Bone marrow (tissue), 2 donors: ENCODE measurements at places on chromosomes 6 and 20.

GRCh38 chr6:5481750-5482149 is 220.4 kb downstream of the FARS2 start:
- DNase-seq, result no peak

GRCh38 chr6:10610289-10610688 is 84.1 kb downstream of the C6orf52 start:
- DNase-seq, result no peak

DNA sequence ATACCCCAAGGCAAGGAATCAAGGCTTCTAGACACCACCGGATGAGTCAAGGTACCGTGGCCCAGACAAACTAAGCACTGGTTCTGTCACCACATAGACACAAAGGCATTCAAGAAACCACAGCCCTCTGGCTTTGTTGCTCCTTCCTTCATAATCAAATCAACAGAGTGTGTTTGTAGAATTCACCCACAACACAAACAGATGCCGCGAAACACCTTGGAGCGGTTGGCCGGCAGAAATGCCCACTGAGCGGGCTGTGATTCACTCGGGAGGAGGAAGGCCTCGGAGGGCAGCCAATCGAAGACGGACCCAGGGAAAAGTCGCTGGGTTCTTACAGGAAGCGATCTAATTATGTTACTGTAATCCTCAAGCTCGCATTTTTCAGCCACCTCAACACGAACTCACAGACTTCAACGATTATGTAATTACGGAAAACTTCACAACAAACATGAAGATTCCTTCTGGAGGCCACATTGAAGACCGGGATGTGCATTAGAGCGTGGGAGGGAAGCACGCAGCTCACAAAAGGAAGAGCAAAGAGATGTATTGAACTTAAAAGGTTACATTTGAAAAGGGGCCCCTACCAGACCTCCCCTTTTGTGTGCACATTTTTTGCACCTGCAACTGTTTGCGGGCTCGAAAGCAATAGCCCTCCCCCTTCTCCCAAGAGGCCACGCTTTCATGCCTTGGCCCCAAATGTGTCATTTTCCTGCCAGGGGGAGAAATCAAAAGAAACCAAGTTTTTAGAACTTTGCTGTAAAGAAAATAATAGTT is 184.7 kb upstream of the PREP start:
- DNase-seq, result no peak

GRCh38 chr20:16446991-16447390 is 126.3 kb downstream of the KIF16B start:
- no peak for DNase-seq

DNA sequence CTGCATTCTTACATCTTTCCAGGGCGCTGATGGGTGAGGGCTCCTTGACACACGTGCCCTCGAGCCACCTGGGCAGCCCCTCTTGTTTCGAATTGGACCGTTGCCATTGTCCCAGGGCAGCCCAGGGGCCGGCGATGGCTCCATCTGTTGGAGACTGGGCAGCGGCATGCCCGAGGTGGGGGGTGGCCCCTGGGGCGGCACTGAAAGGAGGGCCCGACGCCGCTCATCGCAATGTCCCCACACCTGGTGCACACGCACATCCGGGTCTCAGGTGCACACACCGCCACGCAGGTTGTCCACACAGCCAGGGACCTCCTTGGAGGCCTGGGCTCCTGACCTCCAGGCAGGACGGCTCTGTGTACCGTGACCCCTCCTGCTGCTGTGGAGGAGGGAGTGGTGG is 18.0 kb downstream of the GATA5 start:
- DNase-seq, result no peak

DNA sequence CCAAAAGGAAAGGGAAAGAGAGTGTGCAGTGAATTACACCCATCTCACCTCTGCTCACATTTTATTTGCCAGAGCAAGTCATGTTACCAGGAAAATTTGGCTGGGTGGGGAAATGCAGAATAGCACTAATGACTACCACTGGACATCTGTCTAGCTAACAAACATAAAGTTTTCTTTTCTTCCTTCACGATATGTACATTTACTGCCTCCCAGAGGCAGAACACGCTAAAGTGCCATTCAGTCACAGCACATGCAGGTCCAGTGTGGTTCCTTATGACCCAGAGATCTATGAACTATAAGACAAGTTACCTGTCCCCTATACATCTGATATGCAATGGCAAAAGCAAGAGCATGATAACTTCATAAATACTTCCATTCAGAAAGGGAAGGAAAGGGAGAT is 194.1 kb downstream of the OGFRL1 start:
- no peak for DNase-seq

DNA sequence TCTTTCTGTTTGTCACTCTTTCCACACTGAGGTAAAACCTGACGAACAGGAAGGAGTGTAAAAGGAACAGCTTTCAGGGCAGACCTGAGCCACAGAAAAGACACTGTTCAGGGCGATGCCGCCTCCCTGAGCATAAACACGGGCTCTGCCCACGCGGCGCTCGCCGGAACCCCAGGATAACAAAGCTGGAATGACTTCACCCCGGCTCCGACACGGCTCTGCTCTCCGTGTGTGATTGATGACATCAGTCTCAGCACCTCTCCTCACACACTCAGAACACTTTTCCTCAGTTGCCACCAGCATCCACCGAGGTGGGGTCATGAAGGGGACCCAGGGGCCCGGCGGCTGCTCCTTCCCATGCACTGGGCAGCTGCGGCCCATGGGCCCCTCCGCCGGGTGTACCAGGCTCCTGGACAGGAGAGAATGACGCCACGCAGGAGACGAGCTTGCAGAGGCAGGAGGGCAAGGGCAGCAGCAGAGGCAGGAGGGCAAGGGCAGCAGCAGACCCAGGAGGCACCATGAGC is 43.6 kb downstream of the DLL1 start:
- DNase-seq, result no peak

- DNase-seq, result no peak
Observed at GRCh38 chr6:28597217-28597835, 71.6 kb downstream of the GPX5 start.

GRCh38 chr6:22613695-22614094 is 44.3 kb downstream of the HDGFL1 start:
- no peak for DNase-seq

DNA sequence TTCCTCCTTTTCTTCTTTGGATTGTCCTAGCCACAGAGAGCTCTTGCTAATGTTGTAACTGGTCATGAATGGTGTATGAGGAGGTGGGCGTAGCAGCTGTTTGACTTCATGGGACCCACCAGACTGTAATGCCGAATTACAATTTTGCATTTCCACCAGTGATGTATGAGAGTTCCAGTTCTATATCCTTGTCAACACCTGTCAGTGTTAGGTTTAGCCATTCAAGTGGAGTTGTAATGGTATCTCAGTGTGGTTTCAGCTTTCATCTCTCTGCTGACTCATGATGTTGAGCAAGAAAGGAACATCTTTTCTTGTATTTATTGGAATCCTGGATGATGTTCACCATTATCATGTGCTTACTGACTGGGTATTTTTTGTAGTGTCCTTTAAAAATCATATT is 5.1 kb downstream of the IGF2R start:
- DNase-seq, result no peak

- DNase-seq, result no peak
Observed at GRCh38 chr20:33474963-33475362, 14.9 kb upstream of the CBFA2T2 start.

DNA sequence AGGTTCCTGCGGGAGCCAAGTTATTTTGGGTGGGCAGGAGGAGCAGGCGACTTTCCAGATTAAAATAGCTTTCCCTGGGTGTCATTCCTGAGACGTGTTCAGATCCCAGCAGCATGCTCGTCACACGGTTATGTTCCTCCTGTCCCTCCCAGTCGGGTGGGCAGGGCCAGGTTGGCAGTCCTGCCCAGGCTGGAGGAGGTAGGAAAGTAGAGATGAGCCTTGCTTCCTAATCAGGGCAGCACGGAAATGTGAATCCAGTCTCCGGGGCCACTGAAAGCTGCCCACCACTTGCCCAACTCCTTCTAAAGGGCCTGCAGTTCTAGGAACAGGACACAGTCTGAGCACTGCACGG is 137.0 kb downstream of the MRPL14 start:
- DNase-seq, result no peak

GRCh38 chr6:31401403-31401802 is 2.0 kb upstream of the MICA start:
- DNase-seq, result no peak

DNA sequence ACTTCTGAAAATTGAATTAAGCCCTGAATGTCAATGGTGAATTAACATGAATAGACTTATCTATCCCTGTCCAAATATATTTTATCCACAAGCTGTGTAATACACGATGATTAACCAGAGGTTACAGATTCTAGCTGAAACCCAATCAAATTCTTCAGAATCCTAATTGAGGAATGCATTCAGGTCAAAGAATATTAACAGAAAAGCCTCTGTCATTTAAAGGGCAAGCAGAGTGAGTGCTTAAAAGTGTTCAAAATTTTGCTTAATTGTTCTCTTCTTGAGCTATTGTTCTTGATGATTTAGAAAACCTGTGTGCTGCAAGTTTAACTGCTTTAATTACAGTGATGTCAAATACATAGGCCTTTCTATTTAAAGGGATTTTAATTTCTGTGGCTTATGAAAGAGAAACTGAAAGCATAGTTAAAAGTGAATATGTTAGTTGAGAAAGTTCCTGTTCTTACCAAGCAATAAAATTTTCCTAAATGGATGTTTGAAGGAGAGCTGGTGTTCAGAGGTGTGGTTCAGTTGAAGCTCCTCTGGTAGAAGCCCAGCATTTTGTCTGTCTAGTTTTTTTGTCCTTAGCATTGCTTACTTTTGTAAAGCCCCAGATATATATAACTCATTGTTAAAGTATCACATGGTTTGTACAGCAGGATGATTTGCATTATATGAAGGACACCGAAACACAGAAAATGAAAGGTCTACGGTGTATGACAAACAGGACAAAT is 466.3 kb upstream of the PLCB4 start:
- DNase-seq, result no peak

GRCh38 chr6:6968357-6968730 is 139.4 kb upstream of the RREB1 start:
- DNase-seq, result no peak

DNA sequence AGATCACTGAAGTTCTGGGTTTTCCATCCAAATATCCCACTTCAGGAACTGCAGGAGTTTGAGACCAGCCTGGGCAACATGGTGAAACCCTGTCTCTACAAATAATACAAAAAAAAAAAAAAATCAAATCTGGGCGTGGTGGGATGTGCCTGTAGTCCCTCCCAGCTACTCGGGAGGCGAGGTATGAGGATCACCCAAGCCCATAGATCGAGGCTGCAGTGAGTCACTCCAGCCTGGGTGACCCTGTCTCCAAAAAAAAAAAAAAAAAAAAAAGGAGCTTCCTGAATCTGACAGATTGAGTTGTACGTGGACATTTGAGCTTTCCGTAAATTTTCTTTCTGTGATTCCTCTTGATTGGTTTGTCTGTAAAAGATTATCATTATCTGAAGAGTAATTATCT is 55.6 kb downstream of the TULP4 start:
- no peak for DNase-seq

- DNase-seq, result no peak
Observed at GRCh38 chr20:4069751-4070150, 54.4 kb upstream of the RNF24 start.

DNA sequence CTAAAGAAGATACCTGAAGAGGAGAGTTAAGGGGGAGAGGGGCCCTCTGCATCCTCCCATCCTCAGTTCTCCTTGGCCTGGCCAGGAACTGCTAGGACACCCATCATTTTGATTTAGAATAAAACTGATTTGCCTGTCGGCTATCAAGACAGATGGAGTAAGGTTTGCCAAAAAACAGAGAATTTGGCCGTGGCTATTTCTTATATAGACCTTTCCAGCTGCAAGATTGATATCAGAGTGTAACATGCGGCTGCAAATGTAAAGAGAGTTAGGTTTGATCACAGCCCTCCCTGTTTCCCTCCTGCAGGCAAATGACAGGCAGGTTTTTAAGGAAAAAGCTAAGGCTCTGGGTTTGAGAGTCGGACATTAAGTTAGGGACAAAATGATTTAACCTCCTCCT is 226.6 kb upstream of the TAB2 start:
- no peak for DNase-seq

- no peak for DNase-seq
Observed at GRCh38 chr20:4702562-4703280, 19.0 kb upstream of the PRND start.

GRCh38 chr6:83193747-83194566 is 800 bp downstream of the RWDD2A start:
- no peak for DNase-seq

GRCh38 chr6:11275598-11275997 is 43.1 kb upstream of the NEDD9 start:
- DNase-seq, result peak; percentile 75

DNA sequence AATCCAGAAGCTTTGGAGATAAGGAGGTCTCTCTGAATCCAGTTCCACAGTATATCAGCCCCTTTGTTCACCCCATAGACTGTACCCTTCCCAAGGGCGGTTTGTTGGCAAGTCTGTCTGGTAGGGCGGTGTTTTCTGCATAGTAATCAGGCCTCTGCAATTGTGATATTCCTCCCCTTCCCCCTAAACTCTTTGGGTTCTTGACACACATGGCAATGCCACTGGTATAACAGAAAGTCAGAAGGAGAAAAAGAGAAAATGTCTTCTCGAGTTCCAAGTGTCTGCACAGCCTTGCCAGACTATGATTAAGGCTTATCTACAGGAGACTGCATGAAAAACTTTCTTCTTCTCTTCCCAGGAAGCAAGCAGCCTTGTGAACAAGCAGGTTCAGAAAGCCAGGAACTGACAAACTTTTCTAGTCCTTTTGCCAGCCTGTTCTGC is 45.6 kb downstream of the FOXO3 start:
- no peak for DNase-seq

DNA sequence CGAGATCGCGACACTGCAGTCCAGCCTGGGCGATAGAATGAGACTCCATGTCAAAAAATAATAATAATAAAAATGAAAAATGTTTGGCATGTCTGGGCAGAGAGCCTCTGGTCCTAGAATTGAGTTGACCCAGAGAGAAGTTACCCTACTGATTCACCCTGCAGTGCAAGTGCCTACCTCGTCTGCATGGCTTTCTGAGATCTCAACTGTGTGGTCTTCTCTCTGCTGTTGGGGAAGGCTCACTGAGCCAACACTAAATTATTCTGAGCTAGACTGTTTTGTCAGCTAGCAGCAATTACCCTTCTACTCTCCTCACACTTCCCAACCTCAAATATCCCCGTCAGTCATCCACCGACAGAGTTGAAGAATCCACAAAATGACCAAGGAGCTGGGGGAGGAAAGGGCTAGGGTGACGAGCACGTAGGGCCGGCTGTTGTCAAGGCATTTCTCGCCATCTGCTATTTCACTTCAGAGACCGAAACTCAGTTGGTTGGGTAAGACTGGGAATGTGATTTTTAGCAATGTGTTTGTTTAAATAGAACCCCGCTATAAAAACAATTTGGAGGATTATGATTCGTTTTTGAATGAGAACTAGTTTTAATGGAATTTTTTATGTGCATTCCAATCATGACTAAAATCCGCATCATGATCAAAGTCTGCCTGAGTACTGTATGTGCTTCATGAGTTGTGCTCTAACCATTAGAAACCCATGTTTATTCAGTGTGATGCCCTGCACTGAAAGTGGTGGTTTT is 9.4 kb downstream of the MAS1 start:
- no peak for DNase-seq

- DNase-seq, result no peak
Observed at GRCh38 chr6:3319610-3320200, 61.0 kb downstream of the PSMG4 start.
